Right atrium auricular region (tissue), 2 donors: ENCODE measurements at places on chromosomes 16 and 17.

GRCh38 chr17:13885953-13886889, 183.1 kb upstream of the COX10 start:
- no peak for DNase-seq

DNA sequence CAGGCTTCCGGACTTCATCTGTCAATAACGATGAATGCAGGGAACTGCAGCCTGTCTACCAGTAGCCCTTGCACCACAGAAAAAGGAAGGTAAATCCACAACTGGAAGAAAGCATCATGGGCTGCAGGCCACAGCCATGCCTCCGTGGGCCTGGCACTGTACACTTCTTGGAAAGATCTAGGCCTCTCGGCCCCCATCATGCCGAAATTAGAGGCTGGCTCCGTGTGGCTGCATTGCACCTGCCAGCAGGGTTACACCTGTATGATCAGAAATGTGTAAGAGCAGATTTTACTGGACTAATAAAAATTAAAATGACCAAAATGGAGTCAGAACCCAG, 52.2 kb downstream of the SDK2 start:
- no peak for DNase-seq

- peak; percentile 77 for DNase-seq
Measured at GRCh38 chr16:3364774-3365427, 9.2 kb downstream of the OR2C1 start.

- no peak for DNase-seq
Measured at GRCh38 chr16:86986136-86986535, 331.1 kb downstream of the C16orf95 start.

- no peak for DNase-seq
Measured at GRCh38 chr16:2236337-2237101, at the start of gene DNASE1L2. Gene DNASE1L2, plus strand, starts transcription at chr16:2236444. Its CDS starts 373 bp downstream, at chr16:2236817.

DNA sequence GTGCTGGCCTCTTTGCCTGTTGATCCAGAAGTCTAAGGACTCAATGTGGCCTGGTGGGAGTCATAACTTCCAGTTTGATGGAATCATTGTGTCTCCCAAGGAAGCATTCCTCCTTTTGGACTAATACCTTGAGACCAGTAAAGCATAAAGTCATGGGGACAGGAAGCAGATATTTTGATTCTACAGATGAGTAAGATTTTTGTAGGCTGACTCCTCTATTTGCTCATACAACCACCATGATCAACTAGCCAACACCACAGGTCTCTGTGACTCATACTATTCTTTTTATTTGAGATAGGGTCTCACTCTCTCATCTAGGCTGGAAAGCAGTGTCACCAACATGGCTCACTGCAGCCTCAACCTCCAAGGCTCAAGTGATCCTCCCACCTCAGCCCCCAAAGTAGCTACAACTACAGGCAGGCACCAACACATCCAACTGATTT, 6.2 kb downstream of the MT2A start:
- DNase-seq, result no peak

DNA sequence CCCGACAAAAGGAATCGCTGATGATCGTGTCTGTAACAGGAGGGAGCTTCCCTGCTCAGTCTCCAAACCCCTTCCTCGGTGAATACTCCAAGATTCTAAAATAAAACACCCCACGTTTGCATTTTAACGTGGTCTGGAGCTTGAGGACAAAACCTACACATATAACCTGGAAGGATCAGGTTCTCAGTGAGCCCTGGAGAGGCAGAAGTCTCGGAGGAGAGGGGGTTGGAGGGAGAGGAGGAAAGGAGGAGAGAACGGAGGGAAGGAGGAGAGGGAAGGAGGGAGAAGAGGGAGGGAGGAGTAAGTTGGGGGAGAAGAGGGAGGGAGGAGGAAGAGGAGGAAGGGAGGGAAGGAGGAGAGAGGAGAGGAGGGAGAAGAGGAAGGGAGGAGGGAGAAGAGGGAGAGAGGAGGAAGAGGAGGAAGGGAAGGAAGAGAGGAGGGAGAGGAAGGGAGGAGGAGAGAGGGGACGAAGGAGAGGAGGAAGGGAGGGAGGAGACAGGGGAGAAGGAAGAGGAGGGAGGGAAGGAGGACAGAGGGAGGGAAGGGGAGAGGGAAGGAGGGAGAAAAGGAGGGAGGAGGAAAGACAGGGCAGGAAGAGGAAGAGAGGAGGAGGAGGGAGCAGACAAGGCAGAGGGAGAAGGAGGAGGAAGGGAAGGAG, 27.4 kb upstream of the GINS2 start:
- no peak for DNase-seq

DNA sequence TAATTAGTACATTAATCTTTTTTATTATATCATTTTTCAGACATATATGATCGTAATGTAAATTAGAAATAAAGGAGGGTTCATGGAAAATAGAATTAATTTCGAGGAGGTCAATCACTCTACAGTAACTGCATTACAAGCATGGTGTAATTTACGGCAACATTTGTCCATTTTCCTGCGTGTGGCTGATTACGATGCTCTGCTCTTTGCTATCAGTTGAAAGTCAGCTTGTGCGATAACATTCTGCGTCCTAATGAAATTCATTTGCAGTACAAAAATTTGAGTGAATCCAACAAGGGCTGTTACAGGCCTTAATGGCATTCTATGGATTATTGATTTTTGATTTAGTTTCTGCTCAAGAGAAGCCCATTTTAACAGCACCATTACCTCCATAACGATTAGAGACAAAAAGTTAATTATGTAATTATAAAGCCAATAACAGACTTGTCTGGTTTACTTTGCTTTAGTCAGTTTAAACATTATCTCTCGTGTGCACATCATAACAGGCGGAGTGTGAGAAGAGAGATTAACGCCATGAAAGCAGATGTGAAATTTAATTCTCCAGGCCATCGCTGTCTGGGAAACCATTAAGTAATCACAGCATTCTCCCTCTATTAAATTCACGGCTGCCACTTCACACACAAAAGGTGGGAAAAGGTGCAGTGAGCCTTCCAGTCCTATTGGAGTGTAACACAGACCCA, 256.4 kb upstream of the IRX3 start:
- DNase-seq, result no peak
